ENCODE measurements at places on chromosomes 5 and 9.

DNA sequence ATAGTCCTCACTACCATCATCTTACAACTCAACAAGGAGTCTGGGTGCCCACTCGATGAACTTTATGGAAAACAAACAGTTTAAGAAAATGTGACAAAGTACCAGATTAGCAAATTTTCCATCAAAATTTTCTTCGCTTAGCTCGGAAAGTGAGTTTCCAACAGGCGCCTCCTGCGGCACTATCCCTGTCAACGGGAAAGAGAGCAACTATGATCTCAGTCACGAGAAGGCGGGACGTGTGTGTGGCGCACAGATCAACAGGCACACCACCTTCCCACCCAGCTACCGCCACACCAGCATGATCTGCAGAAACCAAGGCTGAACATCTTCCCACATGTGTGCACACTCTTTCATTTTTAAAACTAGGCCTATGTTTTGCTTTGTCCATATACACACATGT lies 13.7 kb upstream of the INPP5E start:
- no peak for DNase-seq

GRCh38 chr9:130989891-130990290 lies 19.1 kb upstream of the LAMC3 start:
- no peak for DNase-seq

- no peak for DNase-seq
Observed at GRCh38 chr5:40204144-40204543, 475.6 kb upstream of the PTGER4 start.

DNA sequence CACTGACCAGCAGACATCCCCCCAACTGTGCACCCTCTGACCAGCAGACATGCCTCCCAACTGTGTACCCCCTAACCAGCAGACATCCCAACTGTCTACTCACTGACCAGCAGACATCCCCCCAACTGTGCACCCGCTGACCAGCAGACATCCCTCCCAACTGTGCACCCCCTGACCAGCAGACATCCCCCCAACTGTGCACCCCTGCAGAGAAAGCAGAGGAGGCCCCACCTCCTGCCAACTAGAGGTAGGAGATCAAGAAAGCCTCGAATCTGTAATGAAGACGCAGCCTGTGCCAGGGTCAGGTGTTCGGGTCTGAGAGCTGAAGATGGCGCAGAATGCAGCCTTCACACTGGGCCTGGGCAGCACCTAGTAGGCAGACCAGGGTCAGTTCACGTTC lies 29.8 kb upstream of the NSMF start:
- no peak for DNase-seq

- no peak for DNase-seq
Observed at GRCh38 chr9:20023210-20023905, 234.5 kb upstream of the SLC24A2 start.
